Stimulated activated CD4-positive, alpha-beta T cell treated with anti-CD3 and anti-CD28 coated beads, Interleukin-1b, Interleukin-23, amount 100 ng/mL, for 1 hour (primary cell): ENCODE measurements at places on chromosomes 7 and 10.
A peak's percentile ranks its signal among the peaks of the same experiment; 100 is the strongest.

- DNase-seq, result no peak
These were observed 18.8 kb upstream of the PAXIP1 start for GRCh38 chr7:155021699-155022145.

- DNase-seq, result no peak
These were observed 4.3 kb upstream of the GIMAP5 start for GRCh38 chr7:150732786-150733481.

DNA sequence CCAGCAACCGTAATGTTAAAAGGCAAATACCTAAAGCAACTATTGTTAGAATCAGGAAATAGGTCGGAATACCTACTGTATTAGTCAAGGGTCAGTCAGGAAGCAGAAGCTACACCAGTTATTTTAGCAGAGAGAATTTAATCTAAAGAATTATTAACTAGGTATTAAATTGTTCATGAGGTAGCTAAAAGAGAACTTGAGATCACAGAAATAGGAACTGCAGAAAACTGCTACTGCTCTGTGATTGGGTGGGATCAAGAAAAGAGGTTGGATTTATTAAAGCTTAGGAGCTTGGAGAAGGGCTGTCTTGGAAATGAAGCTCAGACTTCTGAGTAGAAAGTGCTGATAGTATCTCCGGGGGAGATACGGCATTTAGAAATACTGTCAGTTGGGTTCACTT, 20.0 kb upstream of the ZNF438 start:
- no peak for DNase-seq

DNA sequence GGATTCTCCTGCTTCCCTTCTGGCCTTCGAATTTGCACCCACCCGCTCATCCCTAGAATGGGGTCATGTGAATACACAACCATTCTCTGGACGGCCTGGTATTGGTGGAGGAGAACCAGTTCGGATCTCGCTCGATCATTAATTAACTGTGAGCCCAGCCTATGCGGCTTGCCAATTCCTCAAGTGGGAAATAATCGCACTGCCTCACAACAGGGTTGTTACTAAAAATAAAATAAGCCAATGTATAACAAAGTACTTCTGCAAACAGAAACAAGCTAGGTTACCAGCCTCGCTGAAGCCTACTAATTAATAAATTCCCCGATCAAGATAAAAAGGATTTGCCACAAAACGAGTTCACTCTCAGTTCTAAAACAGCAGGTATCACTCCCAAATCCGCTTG, 16.2 kb downstream of the CTBP2 start:
- DNase-seq, result no peak

- no peak for DNase-seq
These were observed 41.6 kb downstream of the RBM28 start for GRCh38 chr7:128302139-128302538.

DNA sequence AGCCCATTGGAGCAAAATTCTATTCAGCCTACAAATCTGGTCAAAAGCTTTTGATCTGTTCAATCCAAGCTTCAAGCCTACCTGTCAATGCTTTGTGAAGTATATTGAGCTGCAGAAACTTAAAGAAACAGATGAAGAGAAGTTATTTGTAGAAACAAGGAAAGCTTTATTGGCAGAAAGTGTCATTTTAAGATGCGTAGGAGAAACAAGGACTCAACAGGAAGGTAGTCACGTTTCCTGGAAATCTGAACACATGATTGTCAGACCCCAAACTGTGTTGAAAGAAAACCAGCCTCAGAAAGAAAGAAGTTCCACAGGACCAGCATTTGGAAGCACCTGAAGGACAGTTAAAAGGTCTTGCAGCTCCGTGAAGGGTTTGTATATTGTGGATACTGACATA, 34.8 kb upstream of the PURB start:
- no peak for DNase-seq

GRCh38 chr7:102944241-102944640, 31.4 kb downstream of the LRRC17 start:
- no peak for DNase-seq

GRCh38 chr7:100406767-100407166, 21.7 kb downstream of the ZCWPW1 start:
- no peak for DNase-seq

- DNase-seq, result no peak
These were observed 203.1 kb upstream of the PCLO start for GRCh38 chr7:83365746-83366145.

DNA sequence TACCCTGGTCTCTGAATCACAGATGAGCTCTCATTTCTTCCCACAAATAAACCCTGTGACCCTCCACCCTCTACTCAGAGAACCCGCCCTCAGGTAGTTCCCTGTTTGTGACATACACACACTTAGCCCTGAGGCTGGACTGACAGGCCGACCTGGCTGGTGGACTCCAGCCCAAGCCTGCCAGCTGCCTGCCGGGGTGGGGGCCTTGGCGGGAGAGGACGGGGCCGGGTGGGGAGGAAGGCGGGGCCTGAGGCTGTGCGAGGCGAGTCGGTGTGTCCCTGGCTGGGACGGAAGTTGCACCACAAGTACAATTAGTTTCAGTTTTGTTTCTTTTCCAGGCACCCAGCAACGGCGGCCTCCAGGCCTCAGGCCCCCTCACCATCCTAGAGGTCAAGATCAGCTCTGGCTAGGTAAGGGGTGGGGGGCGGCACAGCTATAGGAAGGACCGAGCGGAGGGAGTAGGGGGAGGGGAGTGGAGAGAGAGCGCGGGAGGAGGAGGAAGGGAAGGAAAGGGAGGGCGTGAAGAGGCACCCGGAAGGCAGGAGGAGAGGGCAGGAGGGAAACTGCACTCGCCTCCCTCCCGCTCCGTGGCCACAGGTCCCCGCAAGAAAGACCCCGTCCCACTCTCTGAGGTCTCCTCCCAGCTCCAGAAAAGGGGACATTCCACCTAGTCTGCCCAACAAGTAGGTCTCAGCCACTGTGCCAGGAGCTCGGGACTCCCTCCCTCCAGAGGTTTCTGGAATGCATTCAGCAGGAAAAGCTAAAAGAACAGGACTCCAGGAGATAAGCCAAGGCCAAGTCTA, at the start of gene TRIM56:
TSS of gene TRIM56 (plus strand) at position 320 of the 803 bp plus-strand sequence. CDS start 1,832 bp downstream, outside the sequence.
- DNase-seq, result peak; percentile 39

- no peak for DNase-seq
These were observed 91.3 kb downstream of the PCGF5 start for GRCh38 chr10:91311601-91312381.

DNA sequence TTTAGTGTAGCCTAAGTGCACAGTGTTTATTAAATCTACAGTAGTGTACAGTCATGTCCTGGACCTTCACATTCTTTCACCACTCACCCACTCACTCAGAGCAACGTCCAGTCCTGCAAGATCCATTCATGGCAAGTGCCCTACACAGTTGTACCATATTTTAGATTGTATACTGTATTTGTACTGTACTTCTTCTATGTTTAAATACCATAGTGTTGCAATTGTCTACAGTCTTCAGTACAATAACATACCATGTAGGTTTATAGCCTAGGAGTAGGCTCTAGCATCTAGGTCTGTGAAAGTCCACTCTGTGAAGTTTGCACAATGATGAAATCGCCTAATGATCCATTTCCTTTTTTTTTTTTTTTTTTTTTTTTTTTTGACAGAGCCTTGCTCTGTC, 12.0 kb downstream of the EEPD1 start:
- no peak for DNase-seq

- no peak for DNase-seq
These were observed 20.6 kb downstream of the RBM20 start for GRCh38 chr10:110664483-110665420.

GRCh38 chr10:72173619-72174296, 42.1 kb upstream of the ANAPC16 start:
- DNase-seq, result no peak

- DNase-seq, result no peak
These were observed 575.6 kb downstream of the ARL4A start for GRCh38 chr7:13262929-13263530.
